ENCODE measurements at places on chromosomes 1 and 21.

DNA sequence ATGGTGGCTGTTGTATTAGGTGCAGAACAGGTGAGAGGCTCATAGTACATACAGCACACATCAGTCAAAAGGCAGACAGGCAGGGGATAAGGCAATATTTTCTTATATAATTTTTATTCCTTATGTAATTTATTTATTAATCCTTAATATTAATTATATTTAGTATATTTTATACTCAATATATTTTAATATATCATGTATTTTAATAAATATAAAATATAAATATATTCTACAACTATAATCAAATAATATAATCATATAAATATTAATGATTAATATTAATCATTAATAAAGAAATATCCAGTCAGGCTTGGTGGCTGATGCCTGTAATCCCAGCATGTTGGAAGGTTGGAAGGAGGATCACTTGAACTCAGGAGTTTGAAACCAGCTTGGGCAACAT is 17.7 kb upstream of the ACBD3 start:
- no peak for DNase-seq

GRCh38 chr1:87572008-87572407 is 243.3 kb downstream of the LMO4 start:
- no peak for DNase-seq

DNA sequence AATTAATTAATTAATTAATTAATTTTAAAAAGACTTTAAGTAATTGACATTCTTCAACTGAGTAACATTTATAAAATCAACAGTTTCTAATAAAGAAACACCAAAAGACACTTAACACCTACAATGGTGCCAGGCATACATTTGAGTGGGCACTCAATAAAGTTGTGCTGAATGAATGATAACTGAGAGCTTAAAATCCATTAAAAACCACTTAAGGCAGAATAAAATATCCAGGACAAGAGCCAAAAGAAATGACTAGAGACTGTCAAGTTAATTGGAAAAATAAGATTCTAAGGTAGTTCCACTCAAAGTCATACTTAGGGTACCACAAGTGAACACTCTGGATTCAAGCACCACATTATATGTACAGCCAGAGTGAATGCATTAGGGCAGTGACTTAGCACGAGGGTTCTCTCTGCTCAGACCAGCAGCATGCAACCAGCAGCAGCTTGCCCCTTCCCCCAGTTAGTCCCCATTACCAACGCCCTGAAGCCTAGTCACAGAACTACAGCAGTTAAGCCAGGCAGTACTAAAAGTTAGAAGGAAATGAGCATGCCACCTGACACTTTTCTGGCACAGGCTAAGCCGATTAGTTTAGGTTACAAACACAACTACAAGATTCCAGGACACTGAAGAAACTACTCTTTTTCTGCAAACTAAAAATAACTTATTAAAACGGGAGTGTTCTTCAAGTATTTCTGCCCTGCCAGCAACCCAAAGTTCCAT is 46.5 kb downstream of the LUZP1 start:
- DNase-seq = no peak

GRCh38 chr1:41662765-41663437 is 178.4 kb upstream of the EDN2 start:
- DNase-seq = no peak

All from bone marrow (tissue), 2 donors.